Thoracic aorta (tissue), 2 donors: ENCODE measurements at places on chromosomes 6 and 20.

DNA sequence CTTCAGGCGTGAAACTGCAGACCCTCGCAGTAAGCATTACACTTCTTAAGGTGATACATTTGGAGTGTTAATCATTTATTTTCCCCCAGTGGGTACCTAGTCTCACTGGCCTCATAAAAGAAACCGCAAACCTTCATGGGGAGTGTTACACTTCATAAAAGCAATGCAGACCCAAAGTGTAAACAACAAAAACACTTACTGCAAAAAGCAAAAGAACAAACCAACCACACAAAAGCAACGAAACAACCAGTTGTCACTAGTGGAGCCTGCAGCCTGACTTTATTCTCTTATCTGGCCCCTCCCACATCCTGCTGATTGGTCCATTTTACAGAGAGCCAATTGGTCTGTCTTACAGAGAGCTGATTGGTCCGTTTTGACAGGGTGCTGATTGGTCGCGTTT, 23.8 kb downstream of the LY86 start:
- no peak overlapping the region for H3K27ac ChIP-seq
- no peaks in the 10 kb centered on the region for H3K36me3 ChIP-seq
- H3K4me1 ChIP-seq = no peaks in the 10 kb centered on the region
- no peaks in the 10 kb centered on the region for H3K27me3 ChIP-seq
- DNase-seq = no peak

GRCh38 chr6:162543221-162543620, 184.3 kb downstream of the PRKN start:
- no peak for DNase-seq
- no peaks in the 10 kb centered on the region for H3K4me1 ChIP-seq
- H3K36me3 ChIP-seq = no peaks in the 10 kb centered on the region
- H3K4me3 ChIP-seq = no peak overlapping the region
- H3K27ac ChIP-seq = no peak overlapping the region

DNA sequence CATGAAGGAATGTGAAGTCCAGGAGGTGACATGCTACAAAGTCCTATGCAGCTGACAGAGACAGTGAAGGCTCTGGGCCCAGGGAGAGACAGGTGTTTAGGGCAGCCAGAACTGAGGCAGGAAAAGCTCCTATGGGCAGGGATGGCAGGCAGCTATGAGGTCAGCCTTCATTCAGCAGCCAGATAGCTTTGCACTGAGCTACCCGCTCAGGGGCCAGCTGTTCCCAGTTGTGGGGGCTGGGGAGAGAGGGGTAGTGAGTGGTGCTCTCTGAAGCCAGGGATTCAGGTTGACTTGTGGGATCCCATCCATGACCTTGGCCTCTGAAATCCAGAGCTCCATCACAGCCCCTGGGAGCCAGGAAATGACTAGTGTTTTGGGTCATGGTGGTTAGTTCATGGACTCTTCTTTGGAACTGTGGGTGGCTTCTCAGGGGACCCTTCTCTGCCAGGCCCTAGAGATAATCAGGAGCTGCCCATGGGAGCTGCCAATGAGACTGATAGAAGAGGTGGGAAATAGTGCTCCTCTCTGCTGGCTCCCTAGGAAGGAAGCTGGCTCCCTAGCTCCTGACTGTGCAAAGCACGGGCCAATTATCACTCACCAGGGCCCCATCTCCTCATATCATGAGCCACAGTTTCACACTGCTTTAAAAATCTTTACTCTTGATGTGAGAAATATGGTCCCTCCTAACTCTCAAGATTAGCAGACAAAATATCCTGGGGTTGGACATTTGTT, 127.7 kb downstream of the VEGFA start:
- H3K4me1 ChIP-seq = no peaks in the 10 kb centered on the region
- no peaks in the 10 kb centered on the region for H3K36me3 ChIP-seq
- DNase-seq = no peak
- H3K27me3 ChIP-seq = no peaks in the 10 kb centered on the region

- H3K27ac ChIP-seq = no peak overlapping the region
- H3K27me3 ChIP-seq = no peaks in the 10 kb centered on the region
- H3K36me3 ChIP-seq = no peaks in the 10 kb centered on the region
Measured at GRCh38 chr6:143555582-143555981, 44.1 kb upstream of the FUCA2 start.

GRCh38 chr20:52889225-52889624, 82.9 kb upstream of the TSHZ2 start:
- no peaks in the 10 kb centered on the region for H3K36me3 ChIP-seq
- H3K4me3 ChIP-seq = no peak overlapping the region
- H3K27ac ChIP-seq = no peak overlapping the region
- no peaks in the 10 kb centered on the region for H3K27me3 ChIP-seq
- no peaks in the 10 kb centered on the region for H3K4me1 ChIP-seq
- DNase-seq = no peak

DNA sequence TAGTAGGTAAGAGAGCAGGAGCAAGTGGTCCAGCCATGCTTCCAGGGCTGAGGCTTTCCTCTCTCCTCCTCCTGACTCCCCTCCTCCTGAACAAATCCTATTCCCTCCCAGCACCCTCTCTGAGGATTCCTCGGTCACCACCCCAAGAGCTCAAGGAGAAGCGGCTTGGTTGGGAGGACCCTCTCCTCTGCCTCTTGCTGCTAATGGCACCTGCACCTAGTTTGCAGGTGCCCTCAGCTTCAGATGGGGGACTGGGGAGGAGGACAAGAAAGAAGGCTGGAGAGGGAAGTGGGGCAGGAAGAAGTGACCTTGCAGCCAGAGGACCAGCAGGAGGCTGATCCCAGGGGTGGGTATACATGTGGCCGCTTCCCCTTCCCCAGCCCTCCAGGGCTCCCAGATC, 17.5 kb downstream of the NCR2 start:
- no peaks in the 10 kb centered on the region for H3K4me1 ChIP-seq
- no peaks in the 10 kb centered on the region for H3K27me3 ChIP-seq
- no peak for DNase-seq
- no peaks in the 10 kb centered on the region for H3K36me3 ChIP-seq
- no peak overlapping the region for H3K27ac ChIP-seq
- no peak overlapping the region for H3K4me3 ChIP-seq
